Osteoblast (primary cell): ENCODE measurements at places on chromosomes 12 and 14.

GRCh38 chr12:95763809-95764253 is 26.7 kb downstream of the NTN4 start:
- DNase-seq = peak; percentile 88

- no peak for DNase-seq
These were observed 442.6 kb downstream of the GXYLT1 start for GRCh38 chr12:41701943-41702601.

DNA sequence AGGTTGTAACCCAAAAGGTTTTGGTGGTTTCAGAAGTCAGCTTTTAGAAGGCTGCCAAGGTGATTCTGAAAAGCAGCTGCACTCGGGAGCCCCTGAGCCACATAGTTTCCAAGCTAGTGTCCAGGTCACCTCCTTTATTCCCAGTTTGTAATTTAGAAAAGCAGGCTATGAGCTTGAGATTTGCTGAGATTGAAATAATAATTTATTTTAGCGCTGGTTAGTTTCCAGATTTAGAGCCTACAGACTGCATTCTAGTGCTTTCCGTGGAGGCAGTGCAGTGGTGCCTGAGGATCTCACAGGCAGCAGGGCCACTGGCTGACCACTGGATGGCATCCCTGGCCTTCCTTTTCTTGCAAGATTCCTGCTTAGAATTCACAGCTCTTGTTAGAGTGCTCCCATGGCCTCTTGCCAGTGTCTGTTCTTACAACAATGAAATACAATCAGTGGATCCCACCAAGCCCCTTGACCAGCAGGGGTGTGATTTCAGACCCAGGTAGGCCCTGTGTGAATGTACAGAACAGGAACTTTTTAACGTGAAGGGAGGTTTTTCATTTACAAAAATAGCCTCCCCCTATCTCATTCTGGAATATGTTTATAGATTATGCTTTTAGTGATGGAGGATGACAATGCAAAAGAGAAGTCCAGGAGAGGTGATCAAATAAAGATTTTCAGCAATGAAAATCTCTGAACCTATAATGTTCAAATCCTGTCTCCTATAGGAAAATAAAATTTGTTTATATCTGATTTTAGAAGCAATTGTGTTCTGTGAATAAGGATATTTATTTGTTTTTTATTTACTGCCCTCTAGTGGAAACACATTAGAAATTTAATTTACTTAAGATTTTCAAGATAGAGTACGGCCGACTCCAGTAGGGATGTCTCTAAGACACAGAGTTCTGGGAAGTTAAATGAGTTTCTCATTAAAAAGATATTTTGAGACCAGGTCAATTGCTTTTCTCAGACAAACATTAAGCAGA is 362.1 kb upstream of the STXBP6 start:
- peak; percentile 31 for DNase-seq

DNA sequence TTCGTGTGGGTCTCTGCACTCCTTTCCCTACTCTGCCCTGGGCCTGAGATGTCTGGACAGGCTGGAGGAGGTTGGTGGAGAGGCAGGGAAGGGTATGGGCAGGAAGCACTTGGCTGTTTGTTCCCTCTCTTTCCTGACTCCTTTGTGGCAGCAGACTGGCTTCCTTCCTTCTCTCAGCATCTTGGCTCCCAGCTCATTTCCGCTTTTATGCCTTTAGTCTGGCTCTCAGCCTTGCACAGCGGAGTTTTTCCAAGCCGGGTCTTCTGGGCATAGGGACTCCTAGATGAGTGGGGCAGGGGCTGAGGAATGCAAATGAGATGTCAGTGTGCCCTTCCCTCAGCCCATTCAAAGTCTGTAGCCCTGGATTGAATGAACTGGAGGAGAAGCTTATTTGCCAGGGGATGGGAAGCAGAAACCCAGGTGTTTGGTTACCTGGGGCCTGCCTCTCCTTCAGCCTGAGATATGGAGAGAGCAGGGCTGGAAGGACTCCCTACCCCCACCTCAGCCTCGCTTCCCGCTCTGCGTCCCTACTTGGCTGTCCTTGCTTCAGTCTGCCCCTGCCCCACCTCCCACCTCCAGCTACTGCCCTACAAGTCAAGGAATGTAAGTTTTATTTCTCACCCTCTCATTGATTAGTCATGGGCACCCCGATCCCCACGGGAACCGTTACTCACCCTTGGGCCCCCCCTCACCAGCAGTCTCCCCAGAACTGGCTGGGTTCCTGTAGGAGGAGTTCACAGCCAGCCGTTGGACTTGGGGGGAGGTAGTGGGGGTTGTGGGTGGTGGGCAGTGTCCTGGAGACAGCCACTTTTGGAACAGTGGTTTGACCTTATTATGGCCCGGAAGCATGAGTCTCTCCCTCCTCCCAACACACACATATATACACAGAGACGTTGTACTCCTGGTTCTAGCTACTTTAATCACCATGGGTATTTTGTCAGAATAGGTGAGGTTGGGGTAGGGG is 9.3 kb upstream of the ITGA5 start:
- peak; percentile 89 for DNase-seq
